ENCODE measurements at places on chromosomes 4 and X.

DNA sequence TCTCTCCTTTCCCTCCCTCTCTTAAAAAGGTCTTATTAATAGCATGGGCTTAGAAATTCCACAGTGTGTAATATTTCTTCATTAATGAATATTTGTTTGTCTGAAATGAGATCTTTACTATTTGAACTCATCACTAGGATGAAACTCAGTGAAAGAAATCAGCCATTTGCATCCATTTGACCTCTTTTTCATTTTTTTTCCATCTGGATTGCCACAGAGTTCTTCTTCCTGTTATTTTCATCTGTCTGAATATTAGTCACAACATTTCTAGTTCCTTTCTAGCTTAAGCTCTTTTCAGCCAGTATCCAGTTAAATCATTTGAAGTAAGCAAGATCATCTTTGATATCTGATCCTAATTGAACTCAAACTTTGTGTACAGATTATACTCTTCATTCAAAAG, 69.2 kb upstream of the PLS3 start:
- DNase-seq = no peak

- no peak for DNase-seq
These were observed 33.4 kb downstream of the KCTD8 start for GRCh38 chr4:44415251-44415650.

- peak; percentile 55 for DNase-seq
These were observed 169.2 kb downstream of the AFAP1 start for GRCh38 chr4:7770224-7771050.

DNA sequence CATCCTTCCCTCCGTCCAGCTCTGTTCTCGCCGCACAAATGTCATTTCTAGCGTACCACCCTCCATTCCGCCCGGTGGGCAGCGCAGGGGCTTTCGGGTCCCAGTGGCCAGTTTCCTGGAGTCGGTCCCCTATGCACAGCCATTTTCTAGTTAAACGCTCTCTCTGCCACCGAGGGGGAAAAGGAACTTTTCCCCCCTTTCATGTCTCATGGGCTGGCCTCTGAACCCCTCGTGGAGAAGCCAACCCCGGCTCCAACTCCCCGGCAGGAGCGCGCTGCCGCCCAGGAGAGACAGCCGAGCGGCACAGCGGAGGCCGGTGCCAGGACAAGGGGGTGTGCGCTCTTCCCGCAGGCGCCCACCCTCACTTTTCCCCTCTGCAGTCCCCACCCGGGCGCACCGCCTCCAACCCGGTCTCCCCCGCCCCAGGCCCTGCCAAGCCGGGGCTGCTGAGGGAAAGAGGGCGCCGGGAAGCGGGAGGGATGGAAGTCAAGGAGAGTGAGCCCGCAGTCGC, 662 bp downstream of the APBB2 start:
- DNase-seq = no peak

GRCh38 chr4:2745981-2746806, 9.9 kb downstream of the TNIP2 start:
- peak; percentile 94 for DNase-seq

GRCh38 chr4:174358829-174359228, 75.1 kb downstream of the CEP44 start:
- DNase-seq = peak; percentile 48

DNA sequence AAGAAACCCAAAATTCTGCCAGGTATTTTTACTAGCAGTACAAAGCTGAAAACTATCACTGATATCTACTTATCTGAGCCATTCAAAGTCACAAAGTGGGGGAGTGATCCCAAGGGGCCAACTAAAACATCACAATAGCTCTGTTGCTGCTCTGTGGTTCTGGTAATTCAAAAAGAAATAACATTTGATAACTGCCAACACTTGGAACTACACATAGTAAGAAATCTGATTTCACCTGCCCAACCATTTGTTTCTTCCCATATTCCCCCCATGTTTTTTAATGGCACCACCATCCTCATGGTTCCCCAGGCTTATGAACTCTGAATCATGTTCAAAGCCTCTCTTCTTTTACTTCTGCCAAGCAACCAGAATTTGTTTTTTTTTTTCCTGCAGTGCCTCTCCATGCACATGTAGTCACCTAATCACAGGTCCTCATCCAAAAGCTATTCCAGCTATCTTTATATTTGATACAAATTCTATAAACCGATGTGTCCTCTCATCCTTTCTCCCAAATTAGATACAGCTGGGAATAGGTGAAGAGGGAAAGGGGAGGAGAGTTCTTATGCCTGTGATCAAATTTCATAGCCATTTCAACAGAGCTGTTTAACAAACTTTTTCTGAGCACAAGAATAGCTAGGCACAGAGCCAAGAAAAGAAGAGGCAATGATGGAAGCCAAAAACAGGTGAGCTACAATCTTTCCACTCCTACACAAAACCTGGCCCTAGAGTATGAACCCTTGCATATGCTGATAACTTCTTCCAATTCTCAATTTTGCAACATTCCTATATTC, 7.7 kb downstream of the AMMECR1 start:
- DNase-seq = no peak

DNA sequence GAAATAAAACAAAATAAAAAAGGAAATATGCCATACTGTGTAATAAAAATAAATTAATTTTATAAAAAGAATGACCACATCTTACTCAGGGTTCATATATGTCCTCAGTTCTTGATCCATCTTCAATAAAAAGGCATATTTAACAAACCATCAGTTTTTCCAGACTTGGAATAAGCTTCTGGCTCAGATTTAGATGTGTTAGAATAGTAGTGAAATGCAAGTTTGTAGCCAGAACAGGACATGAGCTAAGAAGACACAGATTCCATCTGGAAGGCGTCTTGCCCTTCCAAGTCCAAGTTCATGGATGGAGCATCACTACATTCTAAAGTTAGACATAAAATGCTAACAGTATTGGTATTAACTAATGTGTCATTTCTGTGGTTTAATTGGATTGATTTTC, 10.3 kb upstream of the LSM6 start:
- DNase-seq = no peak

- DNase-seq = no peak
These were observed 16.9 kb downstream of the PLP1 start for GRCh38 chrX:103793545-103793940.

DNA sequence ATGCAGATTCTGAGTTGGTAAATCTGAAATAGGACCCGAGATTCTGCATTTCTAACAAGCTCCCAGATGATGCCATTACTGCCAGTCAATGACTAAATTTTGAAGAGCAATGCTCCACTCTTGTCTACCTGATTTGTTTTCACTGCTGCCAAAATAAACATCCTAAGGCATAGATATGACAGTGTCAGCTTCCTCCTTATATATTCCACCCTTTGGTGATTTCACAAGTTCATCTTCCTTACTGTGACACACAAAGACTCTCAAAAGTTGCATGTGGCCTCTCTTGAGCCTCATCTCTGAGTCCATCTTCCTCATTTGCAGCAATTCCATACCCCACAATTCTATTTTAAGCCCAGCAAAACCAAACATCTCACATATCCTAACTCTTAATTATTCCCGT, 110.9 kb downstream of the FBXW7 start:
- DNase-seq = no peak

DNA sequence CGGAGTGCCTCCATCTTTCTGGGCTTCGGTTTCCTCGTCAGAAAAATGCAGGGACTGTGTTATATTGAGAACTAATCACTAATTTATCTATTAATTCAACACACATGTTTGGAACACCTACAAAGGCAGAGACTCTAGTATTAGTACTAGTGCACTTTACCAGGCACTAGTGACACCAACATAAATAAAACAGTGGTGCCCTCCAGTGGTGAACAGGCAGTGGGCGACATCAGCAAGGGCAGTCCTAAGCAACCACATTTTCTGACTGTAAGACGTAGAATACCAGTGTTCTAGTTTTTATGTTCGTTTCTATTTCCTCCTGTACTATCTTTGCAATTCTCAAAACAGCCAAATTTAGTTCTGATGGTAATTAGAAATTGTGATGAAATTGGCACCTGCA, 69.1 kb upstream of the UCP1 start:
- DNase-seq = peak; percentile 56

DNA sequence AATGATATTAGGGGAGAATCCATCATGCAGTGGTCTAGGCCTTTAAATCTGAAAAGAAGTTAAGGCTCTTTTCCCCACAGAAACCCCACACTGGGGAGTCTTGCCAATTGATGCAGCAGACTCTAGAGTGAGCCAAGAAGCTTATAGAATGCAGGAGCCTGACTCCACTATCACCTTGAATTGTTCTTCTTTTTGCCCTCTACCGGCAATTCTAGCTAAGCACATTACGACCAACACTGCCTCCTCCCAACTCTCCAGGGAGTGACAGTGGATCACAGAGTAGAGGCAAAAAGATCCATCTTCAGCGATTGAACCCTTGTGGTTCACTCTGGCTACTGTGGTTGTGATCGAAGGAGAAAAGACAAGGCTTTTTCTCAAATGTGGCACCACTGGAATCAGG, 331.5 kb downstream of the NKX6-1 start:
- DNase-seq = no peak

DNA sequence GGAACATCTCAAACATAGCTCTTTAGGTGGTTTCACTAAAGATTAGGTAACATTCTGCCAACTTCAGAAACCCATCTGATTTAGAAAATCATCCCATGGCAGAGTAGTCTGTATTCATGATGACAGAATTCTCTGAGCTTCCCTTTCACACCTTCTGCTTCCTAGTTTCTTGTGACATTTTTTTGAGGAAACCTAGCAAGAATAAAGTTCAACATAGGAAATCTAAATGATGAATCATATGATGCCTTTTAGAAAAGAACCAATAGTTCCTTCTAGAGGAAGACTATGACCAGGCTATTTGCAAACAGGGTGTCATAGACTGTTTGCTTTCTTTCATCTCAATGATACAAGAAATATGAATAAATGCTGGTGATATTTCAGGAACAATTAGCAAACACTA, 49.8 kb upstream of the CAMK2D start:
- DNase-seq = no peak

GRCh38 chrX:136200466-136200865, 50.7 kb downstream of the MAP7D3 start:
- DNase-seq = no peak

DNA sequence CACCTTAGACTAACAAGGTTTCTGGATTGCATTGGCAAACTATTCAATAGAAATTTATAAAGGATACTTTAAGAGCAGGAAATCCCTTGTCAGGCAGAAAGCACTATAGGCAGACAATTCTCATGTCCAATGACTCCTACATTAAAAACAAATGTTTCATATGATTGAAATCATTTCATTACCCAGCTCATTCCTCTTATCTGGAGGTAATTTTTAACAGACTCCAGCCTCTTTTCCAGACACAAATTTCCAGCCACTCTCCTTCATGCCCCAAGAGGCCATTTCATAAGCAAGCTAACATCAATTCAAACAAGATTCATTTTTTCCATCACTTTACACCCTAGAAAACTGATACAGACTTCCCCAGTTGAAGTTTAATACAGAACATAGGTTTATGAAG, 495.1 kb upstream of the FRG1 start:
- no peak for DNase-seq

- DNase-seq = no peak
These were observed 1072.8 kb downstream of the PDHA2 start for GRCh38 chr4:96912716-96913115.

DNA sequence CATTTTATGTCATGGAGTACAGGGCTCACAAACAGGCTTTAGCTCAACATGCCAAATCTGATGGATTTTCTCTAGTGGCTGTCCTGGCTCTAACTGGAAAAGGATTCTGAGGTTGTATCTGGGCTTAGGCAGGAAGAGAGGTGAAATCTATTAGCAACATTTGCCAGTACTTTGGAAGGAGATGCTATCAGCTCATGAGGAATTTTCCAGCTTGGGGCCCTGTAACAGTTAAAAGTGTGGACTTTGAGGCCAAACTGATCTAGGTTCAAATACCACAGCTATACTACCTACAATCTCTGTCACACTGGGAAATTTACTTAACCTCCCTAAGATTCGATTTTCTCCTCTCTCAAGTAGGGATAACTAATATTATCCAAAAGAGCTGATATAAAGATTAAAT, 119.0 kb upstream of the HCCS start:
- DNase-seq = no peak

- DNase-seq = peak; percentile 30
These were observed 1.6 kb upstream of the LIN54 start for GRCh38 chr4:83012200-83012686.

DNA sequence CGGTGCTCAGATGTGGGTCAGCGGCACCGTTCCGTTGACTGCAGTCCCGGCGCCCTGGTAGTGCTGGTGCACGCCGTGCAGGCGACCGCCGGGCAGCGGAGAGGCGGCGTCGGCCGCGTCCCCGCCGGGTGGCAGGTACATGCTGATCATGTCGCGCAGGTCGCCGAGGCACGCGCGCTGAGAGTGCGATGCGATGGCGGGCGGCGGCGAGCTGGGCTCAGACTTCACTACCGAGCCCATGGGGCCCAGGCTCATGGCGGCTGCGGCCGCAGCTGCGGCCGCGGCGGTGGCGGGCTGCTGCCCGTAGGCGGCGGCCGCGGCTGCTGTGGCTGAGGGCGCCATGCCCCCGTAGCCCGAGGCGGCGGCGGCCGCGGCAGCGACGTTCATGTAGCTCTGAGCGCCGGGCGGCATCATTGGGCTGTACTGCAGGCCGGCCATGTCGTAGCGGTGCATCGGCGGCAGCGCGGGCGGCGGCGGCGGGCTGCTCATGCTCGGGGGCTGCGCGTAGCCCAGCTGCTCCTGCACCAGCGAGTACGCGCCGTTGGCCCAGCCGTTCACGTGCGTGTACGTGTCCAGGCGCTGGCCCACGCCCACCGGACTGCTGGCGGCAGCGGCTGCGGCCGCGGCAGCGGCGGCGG, 1.0 kb downstream of the SOX3 start:
- DNase-seq = peak; percentile 10

GRCh38 chr4:110840221-110840654, 217.4 kb upstream of the PITX2 start:
- no peak for DNase-seq

DNA sequence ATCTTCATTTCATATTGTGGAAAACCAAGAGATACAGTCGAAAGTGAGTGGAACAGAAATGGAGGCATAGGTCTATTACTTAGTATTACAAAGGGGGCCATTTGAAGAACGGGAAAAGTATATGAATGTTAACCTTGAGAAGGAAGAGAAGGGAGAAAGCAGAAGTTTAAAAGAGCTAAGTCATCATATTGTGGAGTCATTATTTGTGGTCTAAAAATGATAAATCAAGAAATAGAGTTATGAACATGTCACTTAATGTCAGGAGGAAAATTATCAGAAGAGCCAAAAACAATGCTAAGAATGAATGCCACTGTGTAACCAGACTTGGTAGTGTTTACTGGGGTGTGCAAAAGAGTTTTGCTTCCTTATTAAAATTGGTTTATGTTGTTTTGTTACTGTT, 589.5 kb upstream of the LCORL start:
- DNase-seq = no peak

- DNase-seq = no peak
These were observed 42.8 kb downstream of the PDE5A start for GRCh38 chr4:119585771-119586170.

DNA sequence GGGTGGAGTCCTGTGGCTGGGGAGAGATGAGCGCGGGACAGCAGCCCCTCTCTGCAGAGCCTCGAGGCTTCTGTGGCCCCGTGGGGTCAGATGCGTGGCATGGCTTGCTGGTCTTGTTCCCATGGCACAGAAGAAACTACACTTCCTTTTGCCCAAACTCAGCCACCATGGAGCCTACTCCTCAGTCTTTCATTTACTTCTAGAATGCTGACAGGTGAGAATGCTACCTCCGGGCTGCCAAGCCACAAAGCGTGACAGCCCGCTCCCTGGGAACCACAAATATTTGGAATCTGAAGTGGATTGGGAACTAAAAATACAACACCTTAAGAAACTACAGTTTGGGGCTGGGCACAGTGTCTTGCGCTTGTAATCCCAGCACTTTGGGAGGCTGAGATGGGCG, 98.0 kb downstream of the TRAPPC11 start:
- DNase-seq = no peak

Measured in GM10248 (cell line).